ENCODE measurements at places on chromosomes 5 and 9. TPM values are rescaled to one million over a fixed set of nuclear protein-coding genes. Genes with fewer than 3 reads are reported as not detected.

DNA sequence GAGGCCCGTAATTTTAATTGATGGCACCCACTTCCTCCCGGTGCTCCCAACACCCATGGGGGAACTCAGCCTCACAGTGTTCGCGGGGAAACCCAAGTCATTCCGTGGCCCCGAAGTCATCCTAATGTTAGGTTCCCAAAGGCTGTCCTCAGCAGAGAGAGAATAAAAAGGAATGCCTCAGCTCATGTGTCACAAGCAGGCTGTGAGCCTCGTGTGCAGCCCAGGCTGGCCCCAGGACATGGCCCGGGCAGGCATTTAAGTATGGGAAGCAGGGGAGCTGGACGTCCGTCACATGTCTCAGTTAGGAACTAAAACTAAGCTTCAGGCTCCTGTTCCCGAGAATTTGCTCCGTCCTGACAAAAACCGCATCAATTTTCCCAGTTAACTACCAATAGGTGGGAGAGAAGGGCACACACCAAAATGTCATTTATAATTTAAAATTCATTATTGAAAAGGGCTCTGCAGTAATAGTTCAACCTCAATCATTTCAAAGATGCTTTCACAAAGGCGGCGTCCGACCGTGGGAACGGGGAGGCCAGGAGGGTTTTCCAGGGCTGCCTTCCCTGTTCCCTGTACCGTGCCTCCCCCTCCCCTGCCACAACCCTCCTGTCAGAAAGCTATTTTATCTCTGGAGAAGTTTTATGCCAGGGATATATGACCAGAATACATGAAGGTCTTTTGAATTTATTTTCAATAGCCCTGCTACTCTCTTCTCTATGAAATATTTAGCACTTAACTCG lies 137.3 kb downstream of the FSTL4 start:
- DNase-seq, result no peak

GRCh38 chr9:68538200-68538599 lies 2.5 kb downstream of the TMEM252 start:
- DNase-seq, result no peak

The EMB gene
- polyA plus RNA-seq, result 1.9 TPM

DNA sequence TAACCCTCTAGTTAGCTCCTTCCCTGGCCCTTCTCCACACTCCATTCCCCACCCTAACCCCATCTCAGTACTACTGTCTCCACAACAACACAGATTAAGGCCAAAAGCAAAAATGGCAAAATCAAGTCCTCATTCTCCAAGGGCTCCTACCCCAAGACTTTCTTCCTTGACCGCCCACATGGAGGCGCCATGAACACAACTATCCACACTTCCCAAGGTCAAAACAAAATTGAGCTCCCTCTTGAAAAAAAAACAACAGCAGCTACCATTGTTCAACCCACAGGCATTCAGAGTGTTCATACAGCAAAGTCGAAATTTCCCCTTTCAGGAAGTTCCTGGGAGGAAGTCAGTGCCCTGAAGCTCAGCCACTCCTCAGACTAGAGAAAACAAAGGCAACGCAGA lies 54.4 kb downstream of the GNAQ start:
- no peak for DNase-seq

The CCDC192 gene
- polyA plus RNA-seq, result 0.48 TPM

GRCh38 chr5:81779125-81779915 lies 28.4 kb upstream of the SSBP2 start:
- no peak for DNase-seq

- no peak for DNase-seq
Measured at GRCh38 chr5:127941646-127942045, 141.9 kb upstream of the SLC12A2 start.

DNA sequence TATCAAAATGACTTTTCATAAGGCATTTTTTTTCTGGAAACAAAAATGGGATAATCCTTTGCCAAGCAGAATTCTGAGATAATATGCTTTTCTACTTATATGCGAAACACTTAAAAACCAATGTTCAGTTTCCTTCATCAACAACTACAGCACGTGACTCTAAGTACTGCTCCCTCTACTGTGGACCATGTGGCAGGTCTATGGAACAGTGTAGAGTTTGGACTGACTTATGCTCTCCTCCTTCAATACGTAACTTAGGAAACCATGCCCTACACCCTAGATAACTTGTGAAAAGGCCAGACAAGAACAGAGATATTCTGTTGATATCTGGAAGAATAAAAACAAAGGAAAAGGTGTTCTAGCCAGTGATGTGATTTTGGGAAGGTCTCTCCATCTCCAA lies 111.3 kb upstream of the GNA14 start:
- DNase-seq, result no peak

GRCh38 chr9:109121232-109121796 lies 1.6 kb upstream of the TMEM245 start:
- DNase-seq, result no peak

DNA sequence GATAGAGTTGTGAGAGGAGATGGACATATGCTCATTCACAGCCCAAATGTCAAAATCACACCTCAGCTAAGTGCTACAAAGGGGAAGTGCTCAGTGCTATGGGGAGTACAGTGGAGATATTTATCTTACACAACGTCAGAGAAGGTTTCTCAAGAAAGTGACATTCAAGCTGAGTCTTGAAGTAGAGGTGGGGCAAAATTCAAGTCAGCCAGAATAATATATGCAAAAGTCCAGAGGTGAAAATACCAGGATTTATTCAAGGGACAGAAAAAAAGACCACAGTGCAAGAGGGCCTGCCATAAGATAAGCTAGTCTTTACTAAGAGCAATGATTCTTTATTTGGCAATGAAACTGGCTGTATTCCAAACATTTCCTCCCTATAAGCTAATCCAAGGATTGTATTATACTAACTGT lies 327.8 kb upstream of the PIK3R1 start:
- DNase-seq, result no peak

DNA sequence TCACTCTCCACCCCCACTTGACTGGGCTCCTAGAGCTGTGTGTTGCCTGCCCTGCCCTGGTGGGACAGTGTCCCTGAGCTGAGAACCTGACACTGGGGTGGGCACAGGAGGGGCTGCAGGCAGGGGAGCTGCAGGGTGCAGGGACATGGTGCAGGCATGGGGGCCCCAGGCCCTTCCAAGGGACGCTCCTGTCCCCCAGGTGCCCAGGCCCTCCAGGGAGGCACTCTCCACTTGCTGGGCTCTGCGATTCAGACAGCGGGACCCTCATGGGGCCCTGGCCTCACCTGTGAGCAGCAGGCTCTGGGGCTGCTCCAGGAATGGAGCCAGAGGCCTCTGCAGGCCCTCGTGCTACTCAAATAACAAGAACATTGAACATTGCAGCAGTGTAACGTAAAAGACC lies 89.4 kb downstream of the BARX1 start:
- no peak for DNase-seq

DNA sequence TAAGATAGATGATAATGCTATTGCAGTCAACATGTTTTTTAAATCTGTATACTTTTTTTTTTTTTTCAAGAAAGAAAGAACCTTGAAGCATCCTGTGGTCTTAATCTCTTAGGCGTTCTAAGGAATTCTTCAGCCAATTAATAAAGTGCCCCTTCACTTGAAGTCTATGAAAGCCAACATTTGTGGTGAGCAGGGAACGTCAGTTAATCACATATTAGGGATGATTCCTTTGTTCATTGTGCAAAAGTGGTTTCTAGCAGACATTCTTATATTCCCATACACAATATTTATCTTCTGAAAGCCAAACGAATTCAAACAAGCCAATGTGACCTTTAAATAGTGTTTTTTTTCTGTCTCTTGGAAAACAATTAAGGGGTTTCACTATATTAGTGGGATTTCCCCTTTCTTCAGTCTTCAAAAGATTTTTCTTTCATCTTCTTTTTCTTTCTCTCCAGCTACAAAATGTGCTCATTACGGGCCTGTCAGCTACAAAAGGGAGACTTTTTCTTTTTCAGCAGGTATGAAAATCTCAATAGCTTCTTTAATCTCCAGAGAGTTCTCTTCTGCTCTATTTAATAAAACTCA lies 40.1 kb downstream of the TMEM167A start:
- DNase-seq, result no peak

Data from forelimb muscle (tissue), 1 donor.